GM03348 (cell line): ENCODE measurements at places on chromosomes 12 and 14.

- DNase-seq = no peak
Observed at GRCh38 chr14:72463291-72463866, 430.5 kb downstream of the DPF3 start.

GRCh38 chr12:10122689-10123088 is 7.3 kb downstream of the CLEC7A start:
- DNase-seq = no peak

DNA sequence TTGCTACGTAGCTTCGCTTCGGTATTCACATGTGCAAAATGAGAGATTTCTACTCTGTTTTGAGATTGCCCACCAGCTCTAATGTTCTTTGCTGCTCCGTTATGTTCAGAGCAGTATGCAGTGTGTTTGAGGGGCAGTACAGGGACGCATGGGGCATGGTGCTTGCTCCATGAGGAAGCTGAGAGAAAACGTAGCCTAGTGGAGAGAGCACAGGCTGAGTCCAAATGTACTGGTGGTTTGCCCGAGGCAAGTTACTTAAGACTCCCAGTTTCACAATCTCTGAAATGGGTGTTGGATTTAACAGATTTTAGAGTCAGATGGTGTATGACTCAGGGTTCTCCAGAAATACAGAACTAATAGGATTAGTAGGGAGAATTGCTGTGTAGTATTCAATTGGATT is 310.5 kb downstream of the ETNK1 start:
- no peak for DNase-seq

DNA sequence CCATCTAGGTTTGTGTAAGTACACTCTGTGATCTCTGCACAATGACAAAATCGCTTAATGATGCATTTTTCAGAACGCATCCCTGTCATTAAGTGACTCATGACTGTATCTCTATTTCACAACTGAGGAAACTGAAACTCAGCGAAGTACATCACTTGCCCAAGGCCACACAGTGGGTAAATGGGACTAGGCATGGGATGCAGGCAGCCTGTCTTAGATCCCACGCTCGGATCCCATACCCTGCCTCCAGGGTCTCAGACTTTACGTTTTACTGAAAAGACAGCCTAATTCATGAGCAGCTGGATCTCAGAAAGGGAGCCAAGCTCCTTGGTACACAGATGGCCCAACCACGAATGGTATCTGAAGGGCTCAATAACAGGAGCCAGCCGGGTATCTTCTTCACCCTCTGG is 2.4 kb upstream of the MLEC start:
- no peak for DNase-seq

- no peak for DNase-seq
Observed at GRCh38 chr14:77194706-77195105, 13.1 kb downstream of the TMEM63C start.

DNA sequence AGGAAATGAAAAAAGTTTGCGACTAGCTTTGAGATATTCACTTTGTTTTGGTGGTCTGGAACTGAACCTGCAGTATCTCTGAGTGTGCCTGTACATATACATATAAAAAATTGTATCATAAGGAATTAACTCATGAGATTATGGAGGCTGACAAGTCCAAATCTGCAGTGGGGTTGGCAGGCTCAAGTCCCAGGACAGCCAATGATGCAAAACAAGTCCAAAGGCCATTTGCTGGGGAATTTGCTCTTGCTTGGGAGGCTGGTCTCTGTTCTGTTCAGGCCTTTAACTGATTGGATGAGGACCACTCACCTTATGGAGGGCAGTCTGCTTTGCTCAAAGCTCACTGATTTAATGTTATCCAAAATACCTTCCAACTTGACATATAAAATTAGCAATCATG is 66.8 kb downstream of the FGD4 start:
- DNase-seq = no peak

DNA sequence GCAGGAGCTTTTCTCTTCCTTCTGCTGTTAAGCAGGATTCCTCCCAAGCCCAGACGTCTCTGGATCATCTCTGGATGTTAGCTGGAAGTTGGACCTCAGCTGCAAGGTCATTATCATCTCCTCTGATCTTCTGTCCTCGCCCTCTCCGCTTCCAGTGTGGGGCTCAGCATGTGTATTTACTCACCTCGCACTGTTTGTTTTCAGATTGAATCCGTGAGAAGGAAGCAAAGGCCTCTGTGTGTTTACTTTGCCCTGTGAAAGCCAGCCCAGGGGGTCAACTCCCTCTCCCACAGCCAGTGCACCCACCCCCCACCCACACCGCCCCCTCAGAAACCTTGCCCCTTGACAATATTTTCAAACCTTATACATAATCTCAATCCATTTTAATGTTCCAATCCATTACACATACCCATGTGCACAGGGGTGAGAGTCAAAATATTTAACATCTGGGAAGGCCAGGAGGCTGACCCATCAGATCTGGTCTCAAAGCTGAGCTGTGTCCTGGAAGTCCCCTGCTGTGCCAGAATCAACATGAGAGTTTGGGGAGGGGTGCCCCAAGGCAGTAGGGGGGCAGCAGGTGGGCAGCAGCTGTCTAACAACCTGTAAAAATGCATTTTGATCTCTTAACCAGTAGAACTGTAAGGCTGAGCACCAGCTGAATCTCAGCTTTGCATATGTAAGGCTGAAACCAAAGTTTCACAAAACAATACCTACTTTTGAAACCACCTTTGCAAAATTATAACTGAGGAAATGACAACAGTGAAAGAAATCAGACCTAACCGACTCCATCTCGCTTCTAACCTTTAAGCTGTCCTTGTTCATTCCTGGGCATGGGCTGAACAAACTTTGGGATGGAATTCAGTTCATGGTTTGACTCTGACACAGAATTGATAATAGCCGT is 157.9 kb downstream of the ZNF664 start:
- DNase-seq = no peak

- DNase-seq = no peak
Observed at GRCh38 chr12:113131556-113131955, 4.0 kb downstream of the RASAL1 start.

GRCh38 chr14:20615996-20616395 is 24.8 kb upstream of the RNASE12 start:
- no peak for DNase-seq

DNA sequence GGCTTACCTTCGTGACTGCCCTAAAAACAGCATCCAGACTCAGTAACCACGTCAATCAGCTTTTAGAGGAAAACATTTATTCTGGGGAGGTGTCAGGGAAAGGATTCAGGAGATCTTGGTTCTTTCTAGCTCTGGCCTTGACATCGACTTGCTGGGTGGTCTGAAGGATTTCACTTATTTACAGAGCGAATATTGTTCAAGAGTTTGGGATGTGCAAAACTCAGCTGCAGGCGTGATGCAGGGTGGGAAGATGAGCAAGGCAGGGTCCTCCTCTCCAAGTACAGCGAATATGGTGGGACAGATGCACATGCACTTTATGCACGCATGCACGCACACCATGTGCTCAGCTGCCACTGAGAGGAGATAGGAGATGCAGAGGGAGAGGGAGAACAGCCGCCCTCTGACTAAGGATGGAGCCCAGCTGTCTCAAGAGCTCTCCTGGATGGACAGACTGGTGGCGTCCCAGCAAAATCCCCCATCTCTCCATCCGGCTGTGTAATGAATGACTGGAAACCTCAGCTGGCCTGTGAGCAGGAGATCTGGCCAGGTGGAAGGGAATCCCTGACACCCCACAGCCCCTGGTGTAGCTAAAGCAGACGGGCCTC is 24.4 kb upstream of the BDKRB1 start:
- no peak for DNase-seq

DNA sequence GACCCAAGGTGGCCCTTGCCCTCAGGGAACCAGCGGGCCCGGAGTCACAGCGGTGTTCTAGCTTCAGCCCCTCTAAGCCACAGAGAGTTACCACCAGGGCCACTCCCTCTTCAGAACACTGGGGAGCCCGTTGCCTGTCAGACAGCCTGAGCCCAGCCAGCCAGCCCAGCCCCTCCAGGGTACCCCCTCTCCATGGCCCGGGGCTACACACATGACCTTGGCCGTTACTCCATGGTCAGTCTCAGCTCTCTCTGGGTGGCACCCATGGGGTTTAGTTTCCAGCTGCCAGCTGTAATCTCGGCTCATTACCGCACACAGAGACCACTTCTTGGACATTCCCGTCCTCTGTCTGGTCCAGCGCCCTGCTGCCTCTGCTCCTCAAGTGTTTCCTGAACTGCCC is 35.0 kb downstream of the PPP2R5C start:
- no peak for DNase-seq

GRCh38 chr12:50200552-50201273 is 33.5 kb upstream of the CERS5 start:
- peak; percentile 41 for DNase-seq

GRCh38 chr12:132167611-132168310 is 23.5 kb downstream of the NOC4L start:
- DNase-seq = no peak

GRCh38 chr12:82691513-82691912 is 4.8 kb downstream of the TMTC2 start:
- no peak for DNase-seq

DNA sequence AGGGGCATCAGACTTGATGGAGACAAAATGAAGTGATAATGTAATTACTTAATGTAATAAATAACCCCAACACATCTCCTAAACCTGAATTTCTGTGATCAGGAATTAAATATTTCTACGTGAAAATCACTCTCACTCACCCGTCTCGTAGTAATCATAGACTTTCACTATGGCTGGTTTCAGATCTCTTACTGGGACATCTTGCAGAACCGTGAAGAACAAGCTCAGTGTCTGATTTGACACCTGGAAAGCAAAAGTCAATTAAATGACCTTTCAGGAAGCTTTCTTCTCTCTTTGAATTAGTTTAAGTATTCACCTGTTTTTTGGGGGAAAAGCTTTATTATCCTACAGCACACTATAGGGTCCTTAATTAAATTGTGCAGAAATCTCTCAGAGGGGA is 47.1 kb downstream of the A2M start:
- DNase-seq = no peak

DNA sequence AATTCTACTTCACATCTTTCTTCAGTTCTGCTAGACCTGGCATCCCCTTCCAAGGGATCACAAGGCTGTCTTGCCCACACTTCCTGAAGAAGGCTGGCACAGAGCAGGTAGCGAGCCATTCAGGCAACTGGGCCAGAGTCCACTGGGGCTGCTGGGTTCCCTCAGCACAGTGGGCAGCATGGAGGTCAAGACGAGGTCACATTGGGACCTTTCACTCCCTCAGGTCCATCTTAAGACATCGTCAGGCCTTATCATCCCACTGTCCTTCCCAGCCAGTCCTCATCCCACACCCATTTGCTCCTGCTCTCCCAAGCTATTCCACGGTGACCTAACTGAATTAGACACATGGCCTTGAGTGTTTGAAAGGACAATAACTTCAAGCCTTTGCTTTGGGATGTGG is 143.1 kb upstream of the HIF1A start:
- no peak for DNase-seq

DNA sequence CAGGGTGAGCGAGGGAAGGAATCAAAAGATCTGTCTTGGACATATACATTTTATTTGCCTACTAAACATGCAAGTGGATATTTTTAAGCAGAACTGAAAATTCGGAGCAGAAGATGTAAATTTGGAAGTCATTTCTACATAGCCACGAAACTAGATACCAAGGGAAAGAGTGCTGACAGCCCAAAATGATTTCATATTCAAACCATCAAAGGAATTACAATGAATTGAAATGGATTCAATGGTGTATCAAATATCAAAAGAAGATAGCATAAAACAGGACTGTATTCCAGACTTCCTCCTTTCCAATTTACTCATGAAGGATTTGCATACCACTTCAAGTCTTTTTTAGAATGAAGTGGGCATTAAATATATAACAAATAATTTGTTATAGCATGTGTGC is 313.5 kb upstream of the KITLG start:
- DNase-seq = no peak

- DNase-seq = peak; percentile 19
Observed at GRCh38 chr12:63821781-63822251, 22.7 kb upstream of the SRGAP1 start.

DNA sequence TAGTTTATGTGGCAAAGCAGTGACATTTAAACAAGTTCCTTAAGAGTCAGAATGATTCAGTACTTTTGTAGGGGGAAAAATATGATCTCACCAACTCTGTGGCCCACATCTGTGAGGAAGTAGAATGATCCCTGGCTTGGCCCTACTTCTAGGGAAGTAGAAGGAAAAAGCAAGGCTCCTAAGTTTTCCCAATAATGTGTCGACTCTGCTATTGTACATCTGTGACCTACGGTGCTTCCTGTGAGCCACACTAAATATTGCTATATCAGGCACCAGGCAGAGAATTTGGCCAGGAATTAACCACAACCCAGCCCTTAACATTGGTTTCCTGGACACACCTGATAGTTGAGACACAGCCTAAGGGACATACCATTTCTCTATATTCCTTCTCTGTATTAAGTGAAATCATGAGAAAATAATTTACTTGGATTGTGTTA is 9.3 kb upstream of the NID2 start:
- no peak for DNase-seq

DNA sequence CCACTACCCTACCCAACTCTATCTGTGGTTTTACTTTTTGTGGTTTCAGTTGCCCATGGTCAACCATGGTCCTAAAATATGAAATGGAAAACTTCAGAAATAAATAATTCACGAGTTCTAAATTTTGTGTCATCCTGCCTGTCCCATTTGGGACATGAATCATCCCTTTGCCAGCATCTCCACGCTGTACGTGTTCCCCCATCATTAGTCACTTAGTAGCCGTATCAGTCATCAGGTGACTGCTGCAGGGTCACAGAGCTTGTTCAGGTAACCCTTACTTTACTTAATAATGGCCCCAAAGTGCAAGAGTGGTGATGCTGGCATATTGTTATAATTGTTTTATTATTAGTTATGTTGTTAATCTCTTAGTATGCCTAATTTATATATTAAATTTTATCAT is 209.9 kb downstream of the ITPR2 start:
- no peak for DNase-seq

GRCh38 chr12:131494216-131494615 is 216.7 kb upstream of the SFSWAP start:
- no peak for DNase-seq

DNA sequence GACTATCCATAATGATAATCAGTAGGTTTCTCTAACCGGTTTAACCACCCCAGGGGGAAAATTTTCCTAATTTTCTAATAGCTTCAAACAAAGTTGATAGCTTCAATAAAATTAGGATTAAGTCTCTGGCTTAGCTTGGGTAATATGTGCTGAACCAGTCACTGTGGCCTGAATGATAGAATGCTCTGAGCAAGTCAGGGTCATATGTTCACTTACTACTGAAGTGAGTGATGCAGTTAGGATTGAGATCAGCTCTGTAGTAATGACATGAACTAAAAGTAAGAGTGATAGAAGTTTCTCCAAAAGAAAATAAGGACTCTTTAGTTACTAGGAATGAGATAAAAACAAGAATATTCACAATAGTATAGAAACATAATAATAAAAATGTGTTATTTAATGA is 32.6 kb downstream of the ETNK1 start:
- no peak for DNase-seq

DNA sequence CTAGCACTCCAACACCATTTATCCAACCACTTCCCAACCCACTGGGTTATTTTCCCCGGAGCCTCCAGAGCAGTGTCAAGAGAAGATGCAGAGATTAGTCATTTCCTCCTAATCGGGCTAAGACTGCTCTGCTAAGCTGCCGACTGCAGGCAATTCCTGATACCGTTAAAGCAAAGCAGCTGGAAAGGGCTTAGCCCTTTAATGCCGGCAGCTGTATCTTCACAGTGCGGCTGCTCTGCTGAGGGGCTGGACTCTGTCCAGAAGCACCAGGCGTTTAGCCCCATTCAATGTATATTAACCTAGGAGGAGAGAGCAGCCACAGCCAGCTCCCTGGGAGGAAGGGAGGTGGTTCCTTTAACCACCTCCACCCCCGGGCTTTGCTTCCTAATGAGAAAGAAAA is 11.1 kb downstream of the AQP6 start:
- peak; percentile 86 for DNase-seq

- peak; percentile 38 for DNase-seq
Observed at GRCh38 chr12:77724367-77724957, 106.2 kb upstream of the NAV3 start.

GRCh38 chr12:113232840-113233585 is 11.7 kb downstream of the TPCN1 start:
- DNase-seq = peak; percentile 61
